NCI-H226 (cell line): ENCODE measurements at places on chromosomes 1 and 21.

DNA sequence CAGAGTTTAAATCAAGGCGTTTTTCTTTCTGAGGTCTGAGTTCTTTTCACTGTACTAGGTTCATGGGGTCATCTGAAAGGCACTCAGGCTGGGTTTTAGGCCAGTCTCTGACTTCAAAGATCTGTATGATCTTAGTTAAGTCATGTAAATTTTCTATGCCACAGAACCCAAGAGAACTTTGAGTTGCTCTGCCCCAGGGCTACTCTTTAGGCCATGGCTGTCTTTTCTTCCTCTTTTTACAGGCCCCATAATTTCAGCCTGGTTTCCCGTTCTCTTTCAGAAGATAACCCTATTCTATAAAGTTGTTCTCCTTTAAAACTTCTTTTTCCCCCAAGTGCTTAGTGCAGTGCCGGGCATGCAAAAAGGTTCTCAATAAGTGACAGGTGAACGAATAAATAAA is 26.1 kb downstream of the METTL13 start:
- DNase-seq: no peak

GRCh38 chr21:36208326-36209013 is 51.8 kb downstream of the DOP1B start:
- DNase-seq: no peak

DNA sequence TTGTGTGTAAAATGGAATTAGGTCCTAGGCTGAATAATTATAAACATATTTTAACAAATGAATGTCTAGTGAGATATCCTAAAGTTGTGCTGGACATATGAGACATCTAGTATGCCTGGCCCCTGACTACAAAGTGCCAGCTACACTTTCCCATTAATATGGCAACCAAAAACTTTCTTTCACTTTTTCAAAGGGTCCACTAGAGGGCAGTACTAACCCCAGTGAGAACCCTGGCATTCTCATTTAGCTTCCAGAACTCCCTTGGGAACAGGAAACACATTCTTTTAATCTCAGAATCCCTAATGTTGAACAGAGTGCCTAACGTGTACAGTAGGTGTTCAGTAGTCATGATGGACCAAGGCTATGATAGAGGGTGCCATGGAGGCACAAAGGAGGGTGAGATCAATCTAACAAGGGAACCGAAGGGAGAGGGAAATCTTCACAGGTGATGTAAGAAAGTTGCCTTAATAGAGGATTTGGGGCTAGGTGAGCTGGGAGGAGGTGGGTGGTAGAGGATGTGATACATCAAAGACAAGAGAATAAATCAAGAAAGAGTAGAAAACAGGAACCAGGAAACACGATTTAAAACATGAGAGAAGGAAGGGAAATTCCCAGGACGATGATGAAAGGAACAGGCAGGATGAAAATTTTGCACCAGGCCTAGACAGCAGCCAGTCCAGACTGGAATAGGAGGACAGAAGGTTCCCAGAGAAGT is 41.6 kb downstream of the NSL1 start:
- DNase-seq: peak; percentile 27

DNA sequence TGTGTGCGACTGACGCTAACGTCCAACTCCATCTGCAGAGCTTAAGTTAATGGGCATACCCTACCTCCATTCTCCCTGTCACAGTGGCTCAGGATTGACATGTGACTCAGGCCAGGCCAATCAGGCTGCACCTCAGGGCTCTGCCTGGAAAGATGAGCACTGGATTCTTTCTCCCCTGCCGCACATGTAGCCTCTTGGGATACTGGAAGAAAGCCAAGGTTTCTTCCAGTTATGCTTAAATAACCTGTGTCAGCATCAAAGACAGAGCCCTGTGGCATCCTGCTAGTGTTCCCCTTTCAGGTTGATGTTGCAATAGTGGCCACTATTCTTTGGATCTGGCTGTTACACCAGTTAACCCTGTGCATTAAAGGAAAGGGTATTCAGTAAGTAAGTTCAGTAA is 55.0 kb upstream of the SYT6 start:
- no peak for DNase-seq

DNA sequence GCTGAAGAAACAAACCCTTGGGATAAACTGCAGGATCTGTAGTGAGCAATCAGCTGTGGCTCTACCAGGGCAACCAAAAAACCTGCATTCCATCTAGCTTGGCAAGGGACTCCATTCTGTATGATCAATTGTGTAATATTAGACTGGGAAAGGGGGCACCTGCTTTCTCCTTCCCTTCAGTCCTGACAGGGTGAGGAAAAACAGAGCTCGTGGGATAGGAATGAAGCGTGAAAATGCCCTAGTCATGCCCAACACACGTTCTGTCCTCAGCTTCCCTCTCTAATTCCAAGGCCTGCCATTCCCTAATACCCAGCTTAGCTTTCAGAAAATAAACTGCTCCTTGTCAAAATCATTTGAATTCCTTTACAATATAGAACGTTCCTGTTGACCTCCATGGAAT is 442.3 kb downstream of the PLPP3 start:
- no peak for DNase-seq

DNA sequence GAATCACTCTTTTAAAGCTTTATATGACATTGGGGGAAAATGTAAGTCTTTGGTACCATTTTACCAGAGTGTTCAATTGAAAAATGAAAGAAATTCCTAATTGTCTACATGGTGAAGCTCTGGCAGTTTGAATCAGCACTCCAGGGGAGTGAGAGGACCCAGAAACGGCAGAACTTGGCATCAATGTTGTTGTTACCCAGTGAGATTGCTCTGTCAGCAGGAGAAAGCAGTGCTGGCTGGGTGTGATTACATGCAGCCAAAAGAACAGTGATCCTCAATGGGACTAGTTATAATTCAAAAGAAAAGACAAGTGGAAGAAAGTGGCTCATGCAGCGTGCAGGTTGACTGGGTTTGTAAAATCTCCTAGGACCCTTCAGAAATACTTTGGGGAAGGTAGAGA is 206.4 kb downstream of the PTPRC start:
- no peak for DNase-seq

DNA sequence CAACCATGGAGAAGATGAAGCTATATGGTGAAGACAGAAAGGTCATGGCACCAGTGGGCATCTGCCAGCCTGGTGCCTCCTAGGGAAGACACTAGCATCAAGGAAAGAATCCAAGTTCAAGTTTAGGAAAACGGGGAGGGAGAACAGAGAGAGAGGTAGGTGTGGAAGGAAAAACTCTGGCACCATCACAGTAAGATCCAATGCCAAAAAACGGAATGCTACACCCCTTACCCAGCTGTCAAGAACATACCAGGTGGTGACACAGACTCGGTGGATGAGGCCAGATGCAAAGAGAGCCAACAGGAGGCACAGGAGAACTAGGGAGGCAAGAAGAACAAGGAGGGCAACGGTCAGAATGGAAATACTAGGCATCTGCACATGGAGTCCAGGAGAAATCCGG is 3.6 kb downstream of the KRTCAP2 start:
- DNase-seq: no peak

DNA sequence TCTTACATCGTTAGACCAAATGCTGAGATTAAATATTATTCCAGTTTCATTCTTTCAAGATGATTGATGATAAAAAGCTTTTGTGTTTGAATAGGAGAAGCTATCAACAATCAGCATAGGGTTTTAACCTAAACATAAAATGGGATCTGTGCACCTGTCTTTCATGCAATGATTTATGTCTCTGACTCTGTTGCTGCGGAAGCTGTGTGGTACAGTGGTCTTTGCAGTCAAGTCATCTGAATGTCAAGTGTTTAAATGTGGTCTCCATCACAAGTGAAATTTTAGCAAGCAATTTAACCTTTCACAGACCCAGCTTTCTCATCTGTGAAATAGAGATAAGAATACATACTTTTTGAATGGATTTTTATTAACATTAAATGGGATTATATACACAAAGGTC is 107.2 kb downstream of the PLPPR5 start:
- no peak for DNase-seq
